ENCODE measurements at places on chromosomes 16 and 17.
A peak's percentile ranks its signal among the peaks of the same experiment; 100 is the strongest.

- DNase-seq, result no peak
These were observed 25.2 kb downstream of the CEP95 start for GRCh38 chr17:64531955-64532371.

DNA sequence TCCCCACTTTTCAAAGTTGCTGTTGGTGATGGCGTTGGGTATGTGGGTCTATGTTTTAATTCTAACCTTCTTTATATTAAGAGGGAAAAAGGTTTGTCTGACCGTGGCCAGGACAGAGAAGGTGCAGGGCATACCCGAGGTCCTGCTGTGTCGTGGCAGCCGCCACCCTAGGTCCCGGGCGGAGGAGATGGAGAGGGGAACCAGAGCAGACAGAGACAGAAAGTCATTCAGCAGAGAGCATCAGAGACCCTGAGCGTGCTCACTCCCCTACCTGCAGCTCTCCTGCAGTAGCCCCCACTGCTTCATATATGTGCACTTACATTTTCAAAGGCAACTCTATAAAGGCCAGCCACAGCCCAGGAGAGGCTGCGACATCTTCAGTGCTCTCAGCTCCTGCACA is 327.2 kb upstream of the TNRC6C start:
- DNase-seq, result no peak

- no peak for DNase-seq
These were observed 4.7 kb upstream of the CDT1 start for GRCh38 chr16:88798772-88799455.

GRCh38 chr17:77427391-77427991 is 286.7 kb downstream of the SEC14L1 start:
- DNase-seq, result peak; percentile 77

All from left ventricle myocardium superior (tissue), 1 donor.